ENCODE measurements at places on chromosomes 4 and X. TPM values are rescaled to one million over a fixed set of nuclear protein-coding genes. Genes with fewer than 3 reads are reported as not detected.

SYNPO2 gene
- 265 TPM for total RNA-seq

- H3K36me3 ChIP-seq: no peaks in the 10 kb centered on the region
- no peaks in the 10 kb centered on the region for H3K27me3 ChIP-seq
- H3K27ac ChIP-seq: no peak overlapping the region
Measured at GRCh38 chrX:136920001-136920400, 39.5 kb upstream of the RBMX start.

PCDH19 gene
- total RNA-seq: 3.0 TPM

- no peak overlapping the region for H3K27ac ChIP-seq
- DNase-seq: no peak
- H3K27me3 ChIP-seq: no peaks in the 10 kb centered on the region
- peaks cover 2% of the 10 kb centered on the region for H3K4me1 ChIP-seq
Measured at GRCh38 chr4:52552778-52553177, 106.3 kb downstream of the USP46 start.

- peaks cover 8% of the 10 kb centered on the region for H3K4me1 ChIP-seq
- DNase-seq: peak; percentile 39
Measured at GRCh38 chr4:2931512-2932301, 31.5 kb downstream of the NOP14 start.

- H3K4me3 ChIP-seq: no peak overlapping the region
- H3K27ac ChIP-seq: no peak overlapping the region
- H3K4me1 ChIP-seq: no peaks in the 10 kb centered on the region
- no peaks in the 10 kb centered on the region for H3K36me3 ChIP-seq
- no peak for DNase-seq
Measured at GRCh38 chr4:166662266-166662843, 571.9 kb downstream of the SPOCK3 start.

TCEAL6 gene
- total RNA-seq: 0.60 TPM

GRCh38 chrX:153878345-153878744 lies 7.6 kb downstream of the L1CAM start:
- no peak overlapping the region for H3K4me3 ChIP-seq
- H3K27ac ChIP-seq: no peak overlapping the region
- no peak for DNase-seq
- H3K36me3 ChIP-seq: no peaks in the 10 kb centered on the region

DNA sequence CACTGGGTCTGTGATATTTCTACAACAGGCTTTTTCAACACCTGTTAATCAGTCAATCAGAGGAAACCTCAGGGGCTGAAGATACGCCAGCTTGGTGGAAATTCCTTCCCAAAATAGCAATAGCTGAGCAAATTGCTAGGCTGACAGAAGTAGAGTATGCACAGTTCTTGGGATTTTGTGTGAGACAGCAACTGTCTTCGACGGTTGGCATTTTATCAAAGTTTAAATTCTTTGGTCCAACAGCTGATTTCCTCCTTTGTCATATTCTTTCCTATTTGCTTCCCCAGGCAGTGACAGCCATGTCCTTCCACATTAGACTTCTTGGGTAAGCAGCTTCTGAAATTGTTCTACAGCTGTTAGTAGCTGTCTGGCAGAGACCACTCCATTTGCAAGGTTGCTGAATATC lies 8.0 kb upstream of the PALLD start:
- no peaks in the 10 kb centered on the region for H3K27me3 ChIP-seq
- H3K27ac ChIP-seq: no peak overlapping the region
- H3K4me3 ChIP-seq: no peak overlapping the region
- H3K4me1 ChIP-seq: no peaks in the 10 kb centered on the region
- DNase-seq: no peak
- no peaks in the 10 kb centered on the region for H3K36me3 ChIP-seq
